ENCODE measurements at places on chromosomes 6 and 20.

- DNase-seq = no peak
Observed at GRCh38 chr20:62832951-62833391, 16.1 kb downstream of the COL9A3 start.

- DNase-seq = no peak
Observed at GRCh38 chr20:22836877-22837276, 198.2 kb upstream of the SSTR4 start.

- DNase-seq = no peak
Observed at GRCh38 chr6:73586416-73586974, 65.7 kb upstream of the EEF1A1 start.

- DNase-seq = no peak
Observed at GRCh38 chr6:21200134-21200870, 393.2 kb upstream of the SOX4 start.

DNA sequence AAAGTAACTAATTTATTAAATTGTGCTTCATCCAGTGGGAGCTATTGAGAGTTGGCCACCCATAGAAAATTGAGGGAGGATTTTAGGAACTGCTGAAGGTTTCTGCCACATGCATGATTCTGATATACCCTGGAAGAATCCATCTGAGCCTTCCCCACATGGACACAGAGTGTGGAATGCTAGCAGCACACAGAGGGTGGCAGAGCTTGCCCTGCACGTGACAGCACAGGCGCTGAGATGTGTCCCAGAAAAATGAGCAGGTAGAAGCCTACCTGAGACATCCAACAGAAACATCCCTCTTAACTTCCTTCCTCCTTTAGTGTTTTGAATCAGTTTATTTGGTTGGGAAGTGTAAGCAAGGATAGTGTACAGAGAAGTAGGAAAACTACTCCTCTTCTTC lies 96.9 kb downstream of the MTHFD1L start:
- DNase-seq = no peak

DNA sequence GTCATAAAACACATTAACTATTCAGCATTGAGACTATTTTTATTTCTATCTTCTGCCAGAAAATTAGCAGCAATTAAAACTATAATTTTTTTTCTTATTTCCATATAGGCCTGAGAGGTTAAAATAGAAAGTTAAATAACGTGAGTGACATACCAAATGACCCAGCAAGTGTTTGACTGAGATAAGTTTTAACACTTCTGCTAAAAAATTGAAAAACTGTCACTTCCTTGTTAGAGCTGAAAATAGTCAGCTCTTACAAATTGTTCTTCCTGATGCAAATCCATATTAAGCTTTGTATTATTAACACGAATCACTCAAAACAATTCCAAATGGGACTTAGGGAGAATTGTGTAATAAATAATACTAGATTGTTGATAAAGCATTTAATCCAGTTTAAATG lies 26.5 kb upstream of the STX11 start:
- DNase-seq = no peak

DNA sequence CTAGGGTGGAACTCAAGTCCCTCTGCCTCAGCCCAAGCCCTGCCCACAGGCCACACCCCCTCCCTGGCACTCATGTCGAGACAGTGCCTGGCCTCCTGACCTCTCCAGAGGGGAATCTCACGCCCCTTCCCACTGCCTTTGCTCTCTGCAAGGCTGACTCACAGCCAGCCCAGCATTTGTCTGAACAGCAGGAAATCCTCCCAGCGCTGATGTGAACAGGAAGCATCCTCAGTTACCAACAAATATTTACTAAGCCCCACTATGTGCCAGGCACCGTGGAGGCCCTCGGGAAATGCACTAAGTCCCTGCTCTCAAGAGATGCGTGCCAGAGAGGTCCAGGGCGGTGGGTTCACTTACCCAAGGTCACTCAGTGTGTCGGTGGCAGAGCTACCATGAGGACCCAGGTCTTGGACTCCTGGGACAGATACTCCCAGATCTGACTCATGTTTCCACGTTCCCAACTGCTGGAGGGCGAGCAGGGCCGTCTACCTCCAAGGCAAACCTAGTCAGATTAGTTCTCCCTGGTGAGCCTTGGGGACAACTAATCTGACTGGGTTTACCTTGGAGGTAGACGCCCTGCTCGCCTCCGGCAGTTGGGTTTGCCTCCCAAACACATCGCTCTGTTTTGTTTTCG lies 7.8 kb downstream of the ADA start:
- no peak for DNase-seq

DNA sequence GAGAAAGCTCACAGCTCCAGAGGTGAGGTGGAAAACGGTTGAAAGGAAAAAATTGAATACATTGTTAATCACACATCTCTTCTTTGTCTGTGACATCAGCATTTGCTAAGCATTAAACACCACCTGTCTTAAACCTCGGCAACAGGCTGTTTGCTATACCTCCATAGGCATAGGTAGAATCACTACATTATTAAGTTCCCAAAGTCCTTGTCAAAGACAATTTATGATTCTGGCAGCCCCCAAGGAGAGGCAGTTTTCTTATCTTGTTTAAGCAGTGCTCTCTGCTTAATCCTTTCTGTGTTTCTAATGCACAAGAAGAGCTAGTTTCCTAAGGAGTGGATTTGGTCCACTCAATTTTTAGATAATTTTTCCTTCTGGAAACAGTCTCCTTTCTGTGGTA lies 249.7 kb downstream of the NKAIN2 start:
- no peak for DNase-seq

- no peak for DNase-seq
Observed at GRCh38 chr6:26029857-26030653, 57.2 kb upstream of the HFE start.

DNA sequence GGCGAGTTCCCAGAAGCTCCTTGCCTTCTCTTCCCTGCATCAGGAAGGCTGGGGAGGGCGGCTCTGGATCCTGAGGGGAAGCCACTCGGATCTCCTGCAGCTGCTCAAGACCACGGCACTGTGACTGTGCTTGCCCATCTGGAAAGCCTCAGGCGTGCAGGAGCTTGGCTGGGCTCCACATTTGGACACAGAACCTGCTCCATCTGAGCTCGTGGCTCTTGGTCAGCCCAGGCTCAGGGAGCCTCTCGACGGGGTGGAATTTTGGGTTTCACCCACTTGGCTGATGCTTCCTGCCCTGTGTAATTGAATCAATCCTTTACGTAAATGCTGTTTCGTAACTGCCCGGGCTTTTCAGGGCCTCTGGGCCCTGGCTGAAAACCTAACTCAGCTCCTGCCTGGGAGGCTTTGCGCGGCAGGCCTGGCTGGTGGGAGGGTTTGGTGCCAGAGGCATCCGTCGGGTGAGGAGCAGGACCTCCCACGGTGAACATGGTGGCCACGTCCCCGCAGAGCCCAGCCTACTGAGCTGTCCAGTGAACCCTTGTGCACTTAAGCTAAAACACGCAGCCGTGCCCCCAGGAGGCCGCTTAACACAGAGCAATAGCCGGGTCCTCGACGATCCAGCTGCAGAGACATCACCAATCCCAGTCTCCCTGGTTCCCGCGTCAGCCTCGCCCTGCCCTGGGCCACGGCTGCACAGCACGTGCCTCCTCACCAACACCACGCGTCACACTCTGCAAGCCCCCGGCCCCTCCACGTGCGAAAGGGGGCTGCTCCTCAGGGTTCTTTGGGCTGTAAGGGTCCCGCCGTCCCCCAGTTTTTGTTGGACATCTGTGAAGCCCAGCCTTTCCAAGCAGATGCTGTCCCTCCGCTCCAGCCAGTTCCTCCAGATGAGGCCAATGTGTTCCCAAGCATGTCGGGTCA lies 241.0 kb downstream of the DLL1 start:
- DNase-seq = no peak

- no peak for DNase-seq
Observed at GRCh38 chr20:25040438-25040831, 17.5 kb downstream of the ACSS1 start.

DNA sequence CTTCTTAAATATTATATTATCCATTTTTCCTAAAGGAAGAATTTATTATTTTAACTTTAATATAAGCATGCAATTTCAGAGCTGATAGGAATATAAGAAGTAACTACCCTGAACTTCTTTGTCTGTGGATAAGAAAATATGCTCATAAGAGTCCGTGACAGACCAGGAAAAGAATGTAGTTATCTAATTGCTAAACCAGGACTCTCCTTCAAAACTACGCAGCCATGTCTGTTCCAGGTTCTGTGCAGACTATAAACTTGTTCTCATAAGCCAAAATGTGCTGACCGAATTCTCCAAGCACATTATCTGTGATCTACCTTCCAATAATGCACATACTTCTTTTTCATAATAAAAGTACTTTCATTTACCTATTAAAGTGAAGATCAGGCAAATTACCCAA lies 116.5 kb downstream of the TRDN start:
- no peak for DNase-seq

DNA sequence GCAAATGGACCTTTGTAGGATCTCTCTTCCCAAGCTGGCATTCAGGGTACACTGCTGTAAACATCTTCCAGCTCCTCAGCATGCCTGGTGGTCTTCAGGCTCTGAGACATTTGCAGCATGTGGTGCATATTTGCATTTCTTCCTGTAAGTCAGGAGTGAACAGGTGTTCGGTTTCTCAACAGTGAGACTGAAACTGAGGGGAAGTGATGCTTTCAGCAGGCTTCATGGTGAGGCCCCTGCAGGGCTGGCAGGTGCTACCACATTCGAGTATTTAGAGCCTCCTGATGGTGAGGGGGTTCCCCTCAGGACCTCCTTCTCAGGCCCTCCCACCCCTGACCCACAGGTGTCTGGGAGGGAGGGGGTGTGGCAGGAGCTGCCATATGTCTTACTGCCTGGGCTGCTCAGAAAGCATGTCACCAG lies 15.1 kb downstream of the MYBL2 start:
- no peak for DNase-seq

DNA sequence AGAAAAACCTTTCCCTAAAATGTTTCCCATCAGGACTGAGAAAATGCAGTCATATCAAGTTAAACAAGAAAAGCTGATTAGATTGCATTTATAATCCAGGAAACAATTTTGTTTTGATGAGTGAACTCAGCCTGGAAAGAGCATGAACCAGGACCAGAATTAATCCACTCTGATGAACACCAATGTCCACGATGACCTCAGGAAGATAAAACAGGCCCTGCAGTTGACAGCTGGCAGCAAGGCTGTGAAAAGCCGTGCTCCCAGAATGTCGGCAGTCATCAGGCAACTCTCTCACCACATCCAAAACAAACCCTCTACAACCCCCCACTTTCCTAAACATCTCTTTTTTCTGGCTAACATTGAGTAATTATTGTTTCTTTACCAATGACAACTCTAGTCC lies 74.0 kb upstream of the PROKR2 start:
- no peak for DNase-seq

DNA sequence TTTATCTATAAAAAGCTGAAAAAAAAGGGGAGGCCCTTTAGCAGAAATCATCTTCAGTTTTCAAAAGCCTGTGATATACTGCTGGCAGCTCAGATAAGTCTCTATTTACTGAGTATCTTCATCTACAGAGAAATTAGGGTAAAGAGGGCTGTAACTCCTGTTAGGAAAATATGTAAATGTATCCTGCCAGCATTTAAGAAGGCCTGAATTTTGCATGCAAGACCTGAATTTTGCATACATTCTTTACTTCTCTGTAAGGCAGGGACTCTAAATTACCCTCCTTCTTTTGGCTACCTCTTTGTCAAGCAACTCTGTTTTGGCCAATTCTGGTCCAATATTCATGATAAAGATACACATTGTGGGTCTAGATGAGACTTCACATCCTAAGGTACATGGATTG lies 150.6 kb upstream of the SPACA1 start:
- no peak for DNase-seq

DNA sequence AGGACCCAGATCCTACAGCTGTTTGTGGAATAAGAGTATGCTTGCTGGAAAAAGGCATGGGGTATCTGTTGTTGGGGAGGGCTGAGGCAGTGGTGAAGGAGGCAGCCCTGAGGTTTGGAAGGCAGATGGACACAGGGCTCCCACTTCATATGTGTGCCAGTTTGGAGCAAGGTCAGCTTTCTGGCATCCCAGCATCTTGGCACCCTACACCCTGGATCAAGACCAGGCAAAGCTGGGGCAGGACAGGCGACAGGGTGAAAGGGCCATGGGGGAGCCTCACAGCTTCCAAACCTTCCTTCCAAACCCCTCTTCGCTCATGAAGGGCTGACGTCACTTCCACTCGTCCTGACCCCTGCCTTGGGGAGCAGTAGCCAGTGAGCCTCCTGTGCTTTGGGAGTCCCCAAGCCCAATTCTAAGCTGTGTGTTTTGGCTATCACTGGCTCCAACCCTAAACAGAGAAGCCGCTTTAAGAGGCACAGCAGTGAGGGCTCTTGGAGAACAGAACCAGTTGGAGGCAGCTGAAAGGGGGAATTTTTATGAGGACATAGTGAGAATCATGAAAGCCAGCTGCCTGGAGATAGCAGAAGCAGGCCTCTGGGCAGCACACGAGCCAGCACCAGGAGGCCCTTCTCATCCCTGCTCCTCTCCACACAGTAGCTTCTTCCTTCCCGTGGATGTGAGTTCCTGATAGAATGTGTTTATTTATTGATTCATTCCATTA lies 448.6 kb upstream of the CDH4 start:
- no peak for DNase-seq

DNA sequence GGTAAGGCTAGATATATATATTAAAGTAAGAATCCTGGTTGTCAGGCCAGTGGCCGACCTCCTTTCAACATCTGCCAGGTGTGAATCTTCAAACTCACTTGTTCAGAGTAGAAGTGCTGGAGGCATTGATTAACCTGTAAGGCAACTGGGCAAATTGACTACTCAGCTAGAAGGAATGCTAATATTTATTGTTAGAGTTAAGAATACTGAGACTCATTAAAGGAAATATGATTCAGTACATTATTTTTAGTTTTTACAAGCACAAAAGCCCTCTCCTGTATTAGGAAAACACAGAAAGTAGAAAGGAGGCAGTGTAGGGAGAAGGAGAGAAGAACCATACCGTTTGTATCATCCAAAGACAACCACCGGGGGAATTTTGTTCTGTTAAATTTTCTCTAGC lies 53.5 kb downstream of the RIPOR2 start:
- DNase-seq = no peak

GRCh38 chr20:58839474-58839874 lies 11.2 kb downstream of the GNAS-AS1 start:
- DNase-seq = no peak

DNA sequence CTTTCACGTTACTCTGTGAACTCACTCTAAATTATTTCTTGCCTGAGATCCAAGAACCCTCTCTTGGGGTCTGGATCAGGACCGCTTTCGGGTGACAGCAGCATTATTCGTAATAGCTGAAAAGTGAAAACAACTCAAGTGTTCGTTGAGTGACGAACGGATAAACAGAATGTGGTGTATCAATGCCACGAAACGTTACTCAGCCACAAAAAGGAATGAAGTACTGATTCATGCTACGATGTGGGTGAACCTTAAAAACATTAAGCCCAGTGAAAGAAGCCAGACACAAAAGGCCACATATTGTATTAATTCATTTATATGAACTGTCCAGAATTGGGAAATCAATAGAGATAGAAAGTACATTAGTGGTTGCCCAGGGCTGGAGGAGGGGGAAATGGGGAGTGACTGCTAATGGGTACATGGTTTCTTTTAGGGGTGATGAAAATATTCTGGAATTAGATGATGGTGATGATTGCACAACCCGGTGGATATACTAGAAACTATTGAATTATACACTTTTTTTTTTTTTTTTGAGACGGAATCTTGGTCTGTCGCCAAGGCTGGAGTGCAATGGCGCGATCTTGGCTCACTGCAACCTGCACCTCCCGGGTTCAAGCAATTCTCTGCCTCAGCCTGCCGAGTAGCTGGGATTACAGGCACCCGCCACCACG lies 8.4 kb downstream of the PTGIS start:
- DNase-seq = no peak

GRCh38 chr6:51398064-51398705 lies 579.5 kb downstream of the TFAP2B start:
- DNase-seq = no peak
